ENCODE measurements at places on chromosomes 4 and X. TPM values are rescaled to one million over a fixed set of nuclear protein-coding genes. Genes with fewer than 3 reads are reported as not detected.

The NHS gene
- total RNA-seq = 3.0 TPM

The PRKG2 gene
- total RNA-seq = 0.02 TPM

- DNase-seq = peak; percentile 77
Measured at GRCh38 chr4:153137159-153137558, 67.1 kb upstream of the TRIM2 start.

The PIN4 gene
- total RNA-seq = 21.6 TPM

DNA sequence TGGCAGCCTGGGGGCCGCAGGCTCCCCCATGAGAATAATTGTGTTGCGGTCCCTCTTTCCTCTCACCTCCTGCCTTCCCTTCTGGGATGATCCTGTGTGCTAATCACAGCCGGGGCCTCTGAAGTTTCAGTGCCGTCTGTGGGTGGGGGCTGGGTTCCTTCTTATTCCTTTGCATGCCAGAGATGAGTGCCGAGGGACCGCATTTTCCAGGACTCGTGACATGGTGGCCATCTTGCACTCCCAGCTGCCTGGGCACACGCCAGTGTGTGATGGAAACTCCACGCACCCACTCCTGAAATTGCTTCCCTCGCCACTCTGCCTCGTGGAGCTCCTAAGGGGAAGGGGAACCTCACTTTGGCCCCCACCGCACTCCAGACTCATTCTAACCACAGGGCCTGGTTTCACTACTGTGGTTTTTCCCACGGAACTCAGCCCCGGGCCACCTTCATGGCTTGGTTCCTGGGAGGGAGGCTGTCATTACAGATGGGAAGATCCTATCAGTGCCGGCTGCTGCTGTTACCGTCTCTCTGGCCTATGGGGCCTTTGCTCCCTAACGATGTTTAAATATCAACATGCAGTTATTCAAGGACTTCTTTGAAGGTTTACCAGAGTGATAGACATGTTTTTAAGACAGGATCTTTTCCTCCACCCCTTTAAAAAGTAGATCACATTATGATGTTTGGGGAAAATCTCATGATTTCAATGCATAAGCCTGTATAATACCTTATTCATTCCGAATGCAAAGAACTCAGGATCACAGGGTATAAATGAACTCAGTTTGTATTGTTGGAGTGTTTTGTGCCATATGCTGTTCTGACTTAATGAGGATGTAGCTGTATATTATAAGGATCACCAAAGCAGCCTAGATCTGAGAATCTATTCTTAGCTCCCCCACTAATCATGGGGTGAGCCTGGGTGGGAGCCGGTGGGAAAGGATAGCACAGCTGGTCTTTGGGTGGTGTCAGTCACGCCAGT is 89.6 kb downstream of the SORCS2 start:
- DNase-seq = no peak

GRCh38 chrX:149259241-149259640 is 245.9 kb downstream of the IDS start:
- peak; percentile 13 for DNase-seq

DNA sequence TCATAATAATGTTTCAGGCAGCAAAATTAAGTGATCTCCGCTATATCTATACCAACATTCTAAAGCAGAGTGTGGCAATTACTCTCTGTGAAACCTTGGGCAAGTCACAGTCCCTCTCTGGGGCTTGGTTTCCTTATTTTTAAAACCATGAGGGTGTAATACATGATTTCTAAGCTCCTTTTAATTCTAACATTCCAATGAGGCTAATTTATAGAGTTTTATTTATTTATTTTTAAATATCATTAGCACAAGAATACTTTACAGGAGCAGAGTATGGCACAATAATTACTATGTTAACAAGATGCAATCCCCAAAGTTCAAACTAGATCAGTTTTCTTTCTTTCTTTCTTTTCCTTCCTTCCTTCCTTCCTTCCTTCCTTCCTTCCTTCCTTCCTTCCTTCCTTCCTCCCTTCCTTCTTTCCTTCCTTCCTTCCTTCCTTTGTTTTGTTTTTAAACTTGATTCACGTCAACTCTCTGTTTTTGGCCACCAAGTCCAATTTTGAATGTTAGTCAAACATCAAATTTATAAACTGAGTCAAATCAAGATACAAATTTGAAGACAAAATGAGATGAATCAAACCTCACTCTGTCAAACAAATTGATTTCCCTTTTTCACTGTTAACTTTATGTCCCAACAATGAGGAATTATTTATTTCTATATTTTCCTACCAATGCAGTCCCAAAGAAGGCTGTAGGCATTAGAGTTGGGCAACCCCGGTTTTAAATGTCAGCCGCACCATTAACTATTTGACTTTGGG is 50.2 kb upstream of the GPR174 start:
- DNase-seq = no peak

DNA sequence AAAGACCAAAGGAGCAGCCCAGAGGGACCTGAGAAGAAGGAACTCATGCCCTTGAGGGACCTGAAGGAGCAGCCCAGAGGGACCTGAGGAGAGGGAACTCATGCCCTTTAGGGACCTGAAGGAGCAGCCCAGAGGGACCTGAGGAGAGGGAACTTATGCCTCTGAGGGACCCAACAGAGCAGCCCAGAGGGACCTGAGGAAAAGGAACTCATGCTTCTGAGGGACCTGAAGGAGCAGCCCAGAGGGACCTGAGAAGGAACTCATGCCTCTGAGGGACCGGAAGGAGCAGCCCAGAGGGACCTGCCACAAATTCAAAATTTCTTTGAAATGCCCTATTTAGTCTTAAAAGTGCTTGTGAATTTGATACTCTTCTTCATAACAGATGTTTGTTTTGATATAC is 48.5 kb upstream of the TMEM154 start:
- DNase-seq = no peak

The GIMD1 gene
- not detected for total RNA-seq

GRCh38 chr4:26365537-26366150 is 44.8 kb downstream of the RBPJ start:
- no peak for DNase-seq

GRCh38 chr4:10893395-10893794 is 208.8 kb upstream of the CLNK start:
- DNase-seq = no peak

DNA sequence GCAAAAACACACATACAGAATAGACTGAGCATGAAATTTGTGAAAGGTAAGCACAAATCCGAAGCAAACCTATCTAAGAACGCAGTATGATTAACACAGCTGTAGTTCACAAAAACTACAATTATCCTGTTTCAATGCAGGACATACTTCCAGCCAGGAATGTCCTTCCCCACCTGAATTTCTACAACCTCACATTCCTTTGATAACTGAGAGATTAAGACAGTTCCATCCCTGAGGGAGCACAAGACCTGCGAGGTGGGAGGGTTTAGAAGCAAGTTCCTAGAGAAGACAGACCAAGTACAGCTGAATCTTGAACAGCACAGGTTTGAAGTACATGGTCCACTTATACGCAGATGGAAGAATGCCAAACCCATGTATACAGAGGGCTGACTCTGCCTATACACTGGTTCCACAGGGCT is 10.6 kb downstream of the ABCG2 start:
- DNase-seq = no peak

The VEGFC gene
- total RNA-seq = 39.3 TPM

The MAGEB17 gene
- 0.55 TPM for total RNA-seq

GRCh38 chr4:54189140-54189539 is 40.0 kb upstream of the PDGFRA start:
- no peak for DNase-seq

DNA sequence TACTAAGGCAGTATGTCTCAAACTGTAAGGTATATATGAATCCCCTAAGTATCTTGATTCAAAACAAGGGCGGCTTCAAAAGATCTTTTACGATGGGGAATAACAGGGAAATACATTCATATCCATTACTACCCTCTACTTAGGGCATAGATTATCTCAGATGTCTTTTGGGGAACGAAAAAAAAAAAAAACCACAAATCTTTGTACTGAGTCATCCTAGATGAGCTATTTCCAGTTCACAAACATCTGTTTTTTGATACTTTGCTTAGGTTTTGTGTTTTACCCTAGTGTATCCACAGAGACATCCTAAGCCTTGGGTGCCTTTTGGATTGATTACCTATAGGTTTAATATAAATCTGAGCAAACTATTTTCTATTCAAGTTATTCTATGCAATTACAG is 457.2 kb downstream of the NLGN4X start:
- no peak for DNase-seq

DNA sequence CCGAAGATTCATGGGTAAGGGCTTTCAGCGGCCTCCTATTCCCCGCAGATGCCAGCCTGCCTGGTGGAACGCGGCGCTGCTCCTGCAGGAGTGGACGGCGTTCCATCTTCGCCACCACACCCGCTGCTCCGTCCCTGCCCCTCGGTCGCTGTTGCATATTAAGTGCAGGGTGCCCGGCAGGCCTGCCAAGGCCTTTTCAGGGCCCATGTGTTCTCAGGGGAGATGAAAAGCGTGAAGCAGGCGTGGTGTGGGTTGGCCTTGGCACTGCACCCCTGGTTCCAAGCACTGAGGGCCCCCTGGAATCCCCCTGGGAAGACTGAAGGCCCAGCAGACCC is 52.0 kb downstream of the SORCS2 start:
- DNase-seq = no peak

DNA sequence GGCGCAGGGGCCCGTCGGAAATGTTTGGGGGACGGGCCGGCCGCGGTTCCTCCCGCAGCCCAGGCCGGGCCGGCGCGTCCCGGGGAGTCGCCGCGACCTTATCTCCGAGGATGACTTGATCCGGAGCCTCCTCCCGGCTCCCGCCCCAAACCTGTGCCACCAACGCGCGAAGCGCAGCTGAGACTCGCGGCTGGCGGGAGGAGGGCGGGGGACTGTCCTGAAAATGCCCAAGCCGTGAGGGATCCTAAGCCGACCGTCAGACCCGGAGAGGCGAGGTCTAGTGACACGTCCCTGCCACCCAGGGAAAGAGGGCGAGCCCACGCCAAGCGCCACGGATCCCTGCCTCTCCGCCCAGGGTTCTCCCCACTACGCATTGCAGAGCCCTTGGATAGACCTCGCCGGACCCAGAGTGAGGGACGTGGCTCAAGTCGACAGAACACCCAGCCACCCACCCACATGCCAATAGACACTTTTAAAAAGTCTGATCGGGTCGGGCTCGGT is 26.9 kb downstream of the UTP14A start:
- no peak for DNase-seq

DNA sequence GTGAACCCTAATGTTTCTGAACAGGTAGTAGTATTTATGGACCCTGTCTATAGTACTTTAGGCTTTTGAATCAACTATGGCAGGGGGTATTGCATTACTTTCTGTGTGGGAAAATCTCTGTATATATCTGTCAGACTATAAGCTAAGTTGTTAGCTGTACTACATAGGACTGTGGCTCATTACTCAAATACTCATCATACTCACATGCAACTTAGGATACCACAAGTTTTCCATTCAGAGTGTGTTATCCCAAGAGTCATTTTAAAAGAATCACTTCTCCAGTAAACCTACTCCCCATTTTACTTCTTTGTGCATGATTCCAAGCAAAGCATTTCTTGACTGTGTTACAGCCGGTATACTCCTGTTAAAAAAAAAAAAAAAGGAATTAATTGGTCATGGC is 95.6 kb downstream of the PHOX2B start:
- DNase-seq = no peak

- DNase-seq = no peak
Measured at GRCh38 chr4:15213302-15213970, 211.2 kb downstream of the CPEB2 start.

DNA sequence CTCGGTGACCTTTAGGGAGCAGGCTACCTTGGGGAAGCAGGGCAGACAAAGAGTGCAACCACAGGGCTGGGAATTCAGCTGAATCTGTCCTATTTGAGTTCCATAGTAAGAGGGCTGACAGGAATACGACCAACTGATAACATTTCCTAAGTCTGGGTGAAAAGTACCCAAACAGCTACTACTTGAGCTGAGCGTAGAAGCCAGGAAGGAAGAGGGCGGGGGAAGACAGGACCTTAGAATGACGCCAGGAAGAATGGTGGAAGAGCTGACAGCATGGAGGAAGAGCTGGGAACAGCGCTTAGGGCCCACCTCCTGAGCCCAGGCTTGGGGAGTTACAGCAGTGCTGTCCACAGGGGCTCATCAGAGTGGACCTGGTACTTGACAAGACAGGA is 14.4 kb downstream of the MECP2 start:
- peak; percentile 11 for DNase-seq

DNA sequence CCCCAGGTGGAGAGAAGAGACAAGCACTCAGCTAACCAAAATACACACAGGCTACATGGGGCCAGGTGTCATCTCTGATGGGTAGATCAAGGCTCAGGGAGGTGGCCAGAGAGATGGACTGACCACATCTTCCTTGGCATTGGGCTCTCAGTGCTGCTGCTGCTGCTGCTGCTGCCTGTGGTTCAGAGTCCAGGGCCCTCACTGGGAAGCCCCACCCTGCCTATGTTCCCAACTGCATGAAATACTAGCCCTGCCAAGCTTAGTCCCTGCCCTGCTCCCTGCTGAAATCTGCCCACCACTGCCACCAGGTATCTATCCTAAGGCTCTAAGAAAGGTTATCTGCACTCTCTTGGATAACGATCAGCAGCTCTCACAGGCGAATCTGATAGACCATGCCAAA is 118.7 kb downstream of the EFHC2 start:
- DNase-seq = no peak

DNA sequence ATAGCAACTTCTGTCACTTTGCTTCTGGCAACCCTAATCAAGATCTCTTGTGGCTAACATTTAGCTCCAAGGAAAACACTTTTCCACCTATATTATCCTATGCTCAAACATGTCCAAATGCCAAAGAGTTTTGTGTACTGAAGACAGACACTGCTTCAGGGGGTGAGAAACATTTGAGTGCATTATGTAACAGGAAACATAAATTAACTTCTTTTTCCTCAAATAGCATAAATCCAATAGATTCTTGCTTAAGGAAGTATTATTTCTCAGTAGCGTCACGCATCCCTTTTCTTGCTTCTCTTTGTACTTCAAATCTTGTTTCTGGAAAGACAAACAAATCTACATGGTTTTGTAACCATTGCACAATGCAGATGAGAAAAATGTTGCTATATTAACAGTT is 839.1 kb downstream of the GLUD2 start:
- no peak for DNase-seq

- DNase-seq = peak; percentile 57
Measured at GRCh38 chrX:39158801-39159657, 357.8 kb downstream of the MID1IP1 start.

- no peak for DNase-seq
Measured at GRCh38 chrX:119647552-119648420, 41.6 kb upstream of the NKRF start.
